Stimulated activated CD4-positive, alpha-beta T cell treated with anti-CD3 and anti-CD28 coated beads, TNF-alpha, amount 100 ng/mL, for 4 hours (primary cell): ENCODE measurements at places on chromosomes 3 and 15.

- no peak for DNase-seq
Observed at GRCh38 chr3:164018500-164018899, 1059.8 kb downstream of the SI start.

DNA sequence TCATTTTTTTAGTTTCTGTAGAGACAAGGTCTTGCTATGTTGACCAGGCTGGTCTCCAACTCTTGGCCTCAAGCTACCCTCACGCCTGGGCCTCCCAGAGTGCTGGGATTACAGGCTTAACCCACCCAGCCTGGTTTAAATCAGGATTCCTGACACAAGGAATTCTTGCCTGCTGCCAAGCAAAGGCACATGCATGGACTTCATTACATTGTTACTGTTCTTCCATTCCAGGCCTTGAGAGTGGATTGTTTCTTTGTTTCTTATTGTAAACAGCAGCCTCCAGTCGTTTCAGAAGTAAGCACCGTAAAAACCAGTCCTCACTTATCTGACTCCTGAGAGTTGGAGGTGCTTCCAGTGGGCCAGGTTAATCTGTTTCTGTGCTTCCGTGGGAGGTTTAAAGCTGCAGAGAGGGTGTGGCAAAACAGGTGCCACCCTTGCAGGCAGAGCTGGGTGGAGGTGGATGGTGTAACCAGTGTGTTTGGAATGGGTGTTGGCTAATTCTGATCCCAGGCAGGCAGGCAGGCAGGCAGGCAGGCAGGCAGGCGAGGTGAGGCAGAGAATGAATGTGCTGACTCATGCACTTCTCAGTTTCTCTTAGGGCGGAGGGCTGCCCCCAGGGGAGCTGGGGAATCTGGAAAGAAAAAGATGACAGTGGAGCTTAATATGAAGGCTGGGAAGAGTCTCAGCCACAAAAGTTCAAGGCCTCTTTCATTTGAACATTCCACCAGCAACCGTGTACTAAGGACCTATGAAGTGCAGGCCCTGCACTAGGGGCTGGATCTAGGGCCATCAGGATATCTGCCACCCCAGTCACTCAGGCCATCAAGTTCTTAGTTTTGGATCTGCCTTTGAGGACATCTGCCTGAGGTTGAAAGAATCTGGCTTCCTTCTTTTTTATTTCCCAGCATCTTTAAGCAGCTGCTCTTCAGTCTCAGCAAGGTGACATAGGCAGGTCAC is 37.0 kb upstream of the CDCP1 start:
- DNase-seq = no peak

DNA sequence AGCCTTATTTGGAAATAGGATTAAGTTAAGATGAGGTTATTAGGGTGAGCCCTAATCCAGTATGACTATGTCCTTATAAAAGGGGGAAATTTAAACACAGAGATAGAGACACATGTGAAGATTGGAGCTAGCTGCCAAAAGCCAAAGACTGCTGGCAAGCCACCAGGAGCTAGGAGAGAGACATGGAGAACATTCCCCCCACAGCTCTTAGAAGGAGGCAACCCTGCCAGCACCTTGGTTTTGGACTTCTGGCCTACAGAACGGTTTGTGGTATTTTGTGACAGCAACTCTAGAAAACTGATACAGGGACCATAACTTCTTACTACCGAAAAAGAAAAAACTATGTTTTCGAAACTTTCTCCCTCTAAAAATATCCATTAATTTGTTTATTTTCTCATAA is 245.3 kb upstream of the RARB start:
- no peak for DNase-seq

GRCh38 chr15:81303244-81304225 is 20.4 kb downstream of the STARD5 start:
- no peak for DNase-seq

DNA sequence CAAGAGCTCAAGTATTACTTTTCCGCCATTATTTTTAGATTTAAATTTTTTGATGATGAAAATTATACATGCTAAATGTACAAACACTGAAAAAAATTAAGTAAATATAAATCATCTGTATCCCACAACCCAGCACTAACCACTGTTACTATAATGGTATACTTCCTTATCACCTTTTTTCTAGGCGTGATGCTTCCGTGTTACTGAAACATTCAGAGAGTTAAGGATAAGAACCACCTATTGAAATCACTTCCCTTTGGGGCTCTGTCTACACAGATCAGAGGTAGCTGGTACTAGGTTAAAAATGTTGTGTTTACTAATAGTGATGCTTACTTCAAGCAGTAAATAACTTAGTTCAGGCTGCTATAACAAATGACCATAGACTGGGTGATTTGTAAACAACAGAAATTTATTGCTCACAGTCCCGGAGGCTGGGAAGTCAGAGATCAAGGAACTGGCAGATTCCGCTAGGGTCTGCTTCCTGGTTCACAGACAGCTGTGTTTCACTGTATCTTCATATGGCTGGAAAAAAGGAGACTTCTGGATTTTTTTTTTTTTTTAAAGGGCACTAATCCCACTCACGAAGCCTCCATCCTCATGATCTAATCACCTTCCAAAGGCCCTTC is 6.4 kb downstream of the SNX4 start:
- no peak for DNase-seq

DNA sequence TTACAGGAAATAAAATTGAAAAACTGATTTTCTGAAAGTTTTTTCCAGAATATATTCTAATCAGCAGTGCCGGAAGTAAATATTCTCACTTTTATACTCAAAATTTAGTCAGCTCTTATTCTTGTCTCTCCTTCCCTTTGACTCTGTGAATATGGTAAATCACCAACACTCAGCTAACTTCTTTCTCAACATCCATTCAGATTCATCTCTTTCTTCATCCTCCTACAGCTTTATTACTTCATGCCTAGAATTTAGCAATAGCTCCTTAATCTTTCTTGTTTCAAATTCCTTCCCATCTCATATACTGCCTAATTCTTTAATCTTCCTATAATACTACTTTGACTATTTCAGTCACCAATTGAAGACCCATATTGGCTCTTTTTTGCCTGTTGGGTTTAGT is 67.9 kb downstream of the FGF7 start:
- no peak for DNase-seq

- no peak for DNase-seq
Observed at GRCh38 chr3:169325521-169326220, 337.8 kb downstream of the MECOM start.

DNA sequence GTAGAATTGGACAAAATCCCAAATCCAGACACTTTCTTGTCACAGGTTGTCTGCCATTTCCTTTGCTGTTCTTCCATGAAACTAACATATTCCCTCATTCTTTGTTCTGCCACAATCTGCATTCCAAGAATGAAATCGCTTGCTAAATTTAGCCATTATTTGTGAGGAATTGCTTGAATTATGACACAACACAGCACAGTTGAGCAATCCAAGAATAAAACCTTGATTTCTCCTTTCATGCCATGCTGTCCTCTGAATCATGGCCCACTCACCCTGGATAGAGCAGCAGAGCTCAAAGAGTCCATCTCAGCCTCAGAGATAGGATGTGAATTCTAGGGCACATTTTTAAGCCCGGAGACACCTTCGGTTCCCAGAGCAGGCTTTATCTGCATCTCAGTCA is 35.2 kb upstream of the GREM1 start:
- no peak for DNase-seq

GRCh38 chr3:174862101-174862500 is 3.0 kb downstream of the NAALADL2 start:
- no peak for DNase-seq

GRCh38 chr3:15164340-15164739 is 41.7 kb upstream of the CAPN7 start:
- DNase-seq = no peak

GRCh38 chr3:171847133-171847532 is 4.0 kb downstream of the TMEM212 start:
- DNase-seq = no peak

DNA sequence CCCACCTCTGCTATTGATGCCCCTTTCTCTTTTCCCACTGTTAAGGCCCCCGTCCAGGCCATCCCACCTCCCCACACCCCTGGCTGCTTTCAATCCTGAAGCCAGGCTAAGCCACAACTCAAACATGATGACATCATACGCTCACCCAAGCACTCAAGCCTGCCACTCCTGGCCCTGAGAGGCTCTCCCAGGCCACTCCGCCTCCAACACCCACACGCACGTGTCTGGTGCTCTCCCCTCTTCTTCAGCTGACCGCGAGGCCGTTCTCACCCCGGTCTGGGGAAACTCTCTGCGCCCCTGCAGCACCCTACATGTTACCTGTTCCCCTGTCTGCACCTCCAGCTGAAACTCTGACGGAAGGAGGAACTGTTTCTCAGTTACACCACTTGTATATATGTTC is 6.2 kb downstream of the ZXDC start:
- DNase-seq = no peak

DNA sequence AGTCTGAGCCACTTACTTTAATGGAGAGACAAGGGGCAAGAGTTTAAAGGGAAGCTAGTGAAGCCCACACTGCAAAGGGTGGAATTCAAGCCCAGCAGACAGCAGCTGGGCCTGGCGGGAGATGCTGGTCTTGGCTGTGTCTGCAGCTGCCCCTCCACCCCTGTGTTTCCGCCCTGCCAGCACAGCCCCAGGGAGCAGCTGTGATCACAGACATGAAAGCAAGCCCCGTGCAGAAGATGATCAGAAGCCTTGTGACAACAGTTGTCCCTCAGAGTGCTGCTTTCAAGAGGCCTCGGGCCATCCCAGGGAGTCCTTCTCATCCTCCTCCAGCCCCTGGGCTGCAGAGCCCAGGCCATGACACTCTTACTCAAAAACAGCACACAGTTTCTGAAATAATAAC is 24.1 kb upstream of the SLC6A1 start:
- no peak for DNase-seq

- DNase-seq = no peak
Observed at GRCh38 chr15:66653852-66654251, 48.2 kb upstream of the SMAD6 start.

DNA sequence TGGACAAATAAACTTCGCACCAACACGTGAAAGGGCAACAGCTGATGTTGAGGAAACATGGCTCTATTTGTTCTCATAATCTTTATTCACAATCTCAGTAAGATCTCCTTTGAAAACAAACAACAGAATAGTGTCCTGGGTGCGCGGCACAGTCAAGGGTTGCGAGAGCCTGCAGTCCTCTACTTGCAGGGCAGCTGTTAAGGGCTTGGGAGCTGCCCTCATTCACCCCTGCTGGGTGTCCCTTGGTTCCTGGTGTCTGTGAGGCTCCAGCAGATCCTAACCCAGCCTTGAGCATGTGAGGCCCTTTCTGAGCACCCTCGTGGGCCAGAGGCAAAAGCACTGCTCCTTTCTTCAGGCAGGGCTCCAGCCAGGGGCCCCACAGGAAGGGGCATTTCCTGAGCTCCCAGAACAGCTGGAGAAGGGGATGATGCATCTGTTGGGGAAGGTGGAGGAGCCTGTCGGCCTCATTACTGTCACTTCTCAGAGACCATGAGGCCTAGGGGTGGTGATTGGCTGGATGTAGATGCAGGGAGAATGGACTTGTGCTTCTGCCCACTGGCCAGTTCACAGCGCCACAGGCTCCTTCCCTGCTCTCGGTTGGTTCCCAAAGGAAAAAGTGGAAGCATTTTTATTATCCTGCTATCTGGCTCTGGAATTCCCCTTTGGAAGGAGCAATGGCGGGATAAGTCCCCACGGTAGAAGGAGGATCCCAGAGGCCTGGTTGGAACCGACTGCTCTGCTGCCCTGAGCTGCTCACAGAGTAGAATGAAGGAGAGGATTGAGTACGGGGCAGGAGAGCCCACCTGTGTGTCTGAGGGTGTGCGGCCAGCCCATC is 51.9 kb upstream of the KLF13 start:
- DNase-seq = no peak

GRCh38 chr3:194054540-194054939 is 81.4 kb upstream of the HES1 start:
- DNase-seq = no peak

DNA sequence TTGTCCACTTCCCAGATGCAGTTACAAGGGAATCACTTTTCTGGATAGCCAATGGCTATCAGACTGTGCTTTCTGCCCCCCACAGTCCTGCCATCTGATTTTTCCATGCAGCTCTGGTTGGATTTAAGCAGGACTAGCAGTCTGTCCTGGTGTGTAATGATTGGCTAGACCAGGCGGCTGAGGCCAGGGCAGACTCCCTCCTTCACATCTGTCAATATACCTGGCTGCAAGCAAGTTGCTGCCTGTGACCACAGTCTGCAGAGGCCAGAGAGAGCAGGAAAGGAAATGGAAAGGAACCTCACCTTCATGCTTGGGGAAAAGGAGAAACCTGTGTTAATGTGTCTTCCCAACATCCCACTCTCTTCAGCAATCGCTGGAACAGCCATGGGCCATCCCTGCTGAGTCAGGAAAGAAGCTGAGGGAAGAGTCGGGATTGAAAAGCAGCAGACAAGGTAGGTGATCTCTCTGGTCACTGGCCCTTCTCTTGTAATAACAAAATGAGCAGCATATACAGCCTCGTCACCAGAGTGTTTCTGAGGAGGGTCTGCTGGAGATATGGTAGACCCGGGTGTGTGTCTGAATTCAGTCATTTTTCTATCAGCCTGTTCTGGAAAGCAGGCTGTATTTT is 126.7 kb upstream of the PHLDB2 start:
- no peak for DNase-seq

- DNase-seq = no peak
Observed at GRCh38 chr3:184381261-184382224, 1.7 kb downstream of the CHRD start.

- peak; percentile 56 for DNase-seq
Observed at GRCh38 chr3:17841190-17841828, 98.9 kb upstream of the TBC1D5 start.

- DNase-seq = no peak
Observed at GRCh38 chr3:114551770-114552526, 258.1 kb downstream of the TIGIT start.

DNA sequence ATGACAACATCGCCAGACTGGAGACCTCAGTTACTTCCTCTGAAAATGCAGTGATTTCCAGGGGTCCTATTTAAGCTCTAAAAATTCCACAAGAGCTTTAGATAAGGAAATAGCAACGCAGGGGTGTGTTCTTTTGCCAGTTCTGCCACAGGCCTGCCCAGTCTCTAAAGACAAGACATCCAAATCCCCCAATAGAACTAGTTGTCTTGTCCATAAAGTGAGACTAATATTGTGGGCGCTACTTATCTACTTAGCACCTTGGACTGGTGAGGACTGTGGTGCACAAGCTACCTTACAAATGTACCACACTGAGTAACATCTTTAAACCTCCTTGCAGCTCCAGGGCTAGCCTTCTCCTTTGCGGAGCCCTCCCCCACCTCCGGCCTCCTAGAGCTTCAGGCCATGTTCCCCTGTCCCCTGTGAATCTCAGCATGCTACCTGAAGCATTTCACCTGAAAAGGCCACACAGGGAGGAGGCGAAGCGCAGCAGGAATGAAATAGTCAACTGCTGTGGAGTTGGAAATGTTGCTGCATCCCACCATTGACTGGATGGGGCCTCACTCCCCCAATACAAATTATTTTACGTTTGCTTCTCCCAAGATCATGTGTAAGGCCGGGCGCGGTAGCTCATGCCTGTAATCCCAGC is 9.6 kb upstream of the LRRC2 start:
- DNase-seq = no peak

DNA sequence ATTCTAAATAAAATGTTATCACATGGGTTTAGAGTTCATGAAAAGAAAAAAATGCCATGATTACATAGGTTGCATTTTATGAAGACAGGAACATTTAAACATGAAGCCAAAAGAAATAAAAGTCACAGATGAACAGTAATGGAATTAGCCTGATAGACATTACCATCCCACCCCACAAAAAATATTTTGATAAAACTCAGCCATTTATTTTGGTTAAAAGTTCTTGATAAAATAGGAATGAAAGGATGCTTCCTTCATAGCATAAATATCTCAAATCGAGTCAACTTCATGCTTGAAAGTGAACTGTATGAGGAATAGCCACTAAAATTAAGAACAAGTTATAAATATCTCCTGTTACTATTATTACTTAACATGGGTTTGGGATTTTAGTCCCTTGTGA is 101.9 kb upstream of the TMC3 start:
- no peak for DNase-seq
